ENCODE measurements at places on chromosomes 7 and 10. TPM values are rescaled to one million over a fixed set of nuclear protein-coding genes. Genes with fewer than 3 reads are reported as not detected.

ABCA13 gene
- total RNA-seq: 0.06 TPM

OPN4 gene
- total RNA-seq: not detected

EPO gene
- not detected for total RNA-seq

SPDYE11 gene
- total RNA-seq: not detected

MACROH2A2 gene
- total RNA-seq: 7.4 TPM

KLLN gene
- 0.84 TPM for total RNA-seq

DNA sequence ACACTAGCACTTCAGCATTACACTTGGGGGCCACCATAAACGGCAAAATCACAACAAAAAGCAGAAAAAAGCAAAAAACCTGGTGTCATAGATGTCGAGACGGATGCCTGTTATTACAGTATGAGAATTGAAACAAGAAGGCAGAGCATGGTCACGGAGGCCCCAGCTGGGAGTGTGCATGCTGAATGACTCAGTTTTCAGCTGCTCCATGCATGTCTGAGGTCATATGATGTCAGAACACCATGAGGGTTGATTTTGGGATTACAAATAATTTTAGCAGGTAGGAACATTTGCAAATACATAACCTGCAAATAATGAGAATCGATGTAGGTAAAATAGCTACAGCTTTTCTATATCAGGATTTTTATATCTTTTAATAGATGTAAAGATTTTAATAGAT, 19.1 kb downstream of the ZMYND11 start:
- no peak overlapping the region for H3K27ac ChIP-seq
- no peak for DNase-seq
- H3K36me3 ChIP-seq: peaks cover 13% of the 10 kb centered on the region
- H3K4me1 ChIP-seq: no peaks in the 10 kb centered on the region
- no peaks in the 10 kb centered on the region for H3K27me3 ChIP-seq

DNA sequence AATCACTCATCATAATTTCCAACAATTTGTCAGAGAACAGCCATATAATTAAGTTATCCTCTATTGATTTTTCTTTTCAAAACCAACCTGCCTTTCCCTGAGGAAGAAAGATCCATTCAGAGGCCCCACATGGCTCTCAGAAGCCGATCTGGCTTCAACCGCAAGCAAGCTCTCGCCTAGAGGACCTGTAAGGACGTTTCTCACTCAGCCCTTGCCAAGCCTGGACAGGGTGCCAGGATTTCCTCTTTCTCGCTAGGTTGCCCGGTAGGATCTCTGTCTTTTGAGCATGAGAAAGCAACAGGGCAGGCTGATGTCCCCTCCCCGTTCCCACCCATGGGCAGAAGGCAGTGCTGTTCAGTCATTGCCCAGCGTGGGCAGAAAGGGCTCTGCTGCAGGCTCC, 13.0 kb downstream of the AIFM2 start:
- H3K36me3 ChIP-seq: peaks cover 10% of the 10 kb centered on the region
- no peaks in the 10 kb centered on the region for H3K27me3 ChIP-seq
- no peak overlapping the region for H3K27ac ChIP-seq
- no peak for DNase-seq
- H3K4me3 ChIP-seq: no peak overlapping the region

GRCh38 chr7:46569133-46569465, 648.0 kb upstream of the IGFBP3 start:
- H3K4me3 ChIP-seq: no peak overlapping the region
- no peaks in the 10 kb centered on the region for H3K36me3 ChIP-seq
- H3K27ac ChIP-seq: no peak overlapping the region
- H3K4me1 ChIP-seq: no peaks in the 10 kb centered on the region

- peaks cover 34% of the 10 kb centered on the region for H3K27me3 ChIP-seq
- no peaks in the 10 kb centered on the region for H3K36me3 ChIP-seq
- H3K27ac ChIP-seq: no peak overlapping the region
- no peaks in the 10 kb centered on the region for H3K4me1 ChIP-seq
- H3K4me3 ChIP-seq: no peak overlapping the region
- DNase-seq: no peak
Measured at GRCh38 chr7:317643-318405, 27.9 kb downstream of the FOXL3 start.

- H3K4me3 ChIP-seq: no peak overlapping the region
- H3K27me3 ChIP-seq: no peaks in the 10 kb centered on the region
- no peaks in the 10 kb centered on the region for H3K36me3 ChIP-seq
- no peak for DNase-seq
- no peaks in the 10 kb centered on the region for H3K4me1 ChIP-seq
Measured at GRCh38 chr10:116588995-116589394, 1.8 kb upstream of the PNLIPRP1 start.

DNA sequence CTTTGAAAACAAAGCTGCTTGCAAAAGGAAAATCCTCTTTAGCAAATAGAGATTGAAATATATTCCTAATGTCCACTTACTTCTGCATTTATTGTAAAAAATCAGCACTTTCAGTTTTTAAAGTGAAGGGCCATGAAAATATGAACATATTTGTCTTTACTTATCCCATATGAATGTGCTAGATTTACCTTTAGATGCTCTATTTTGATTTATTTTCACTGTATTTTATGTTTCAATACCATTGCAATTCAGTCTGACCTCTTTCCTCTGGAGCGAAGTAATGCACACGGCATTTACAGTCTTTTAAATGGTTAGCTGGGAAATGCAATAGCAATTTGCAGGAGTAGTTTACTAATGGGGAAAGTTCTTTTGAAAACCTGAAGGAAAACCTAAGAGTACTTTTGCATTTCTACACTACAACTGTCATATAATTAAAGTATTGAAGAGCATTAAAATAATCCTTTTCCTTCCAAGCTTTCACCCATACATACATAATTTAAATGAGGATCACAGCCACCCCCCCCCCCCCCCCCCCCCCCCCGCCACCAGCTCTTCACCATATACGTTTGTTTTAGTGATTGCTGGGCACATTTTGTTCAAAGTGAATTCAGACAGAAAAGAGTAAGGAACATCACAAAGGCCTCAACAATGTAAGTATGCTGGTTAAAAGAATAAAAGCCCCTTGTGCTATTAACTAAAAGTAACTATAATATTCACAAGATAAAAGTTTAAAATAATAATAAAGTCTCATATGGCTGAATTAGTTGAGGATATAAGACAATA, 3.5 kb downstream of the SKIDA1 start:
- H3K27ac ChIP-seq: no peak overlapping the region
- DNase-seq: no peak
- no peaks in the 10 kb centered on the region for H3K36me3 ChIP-seq
- H3K4me1 ChIP-seq: peaks cover 49% of the 10 kb centered on the region
- H3K27me3 ChIP-seq: peaks cover 43% of the 10 kb centered on the region

GRCh38 chr10:122258136-122259074, 12.7 kb upstream of the BTBD16 start:
- no peaks in the 10 kb centered on the region for H3K4me1 ChIP-seq
- no peak for DNase-seq
- no peak overlapping the region for H3K4me3 ChIP-seq
- H3K27ac ChIP-seq: no peak overlapping the region

DNA sequence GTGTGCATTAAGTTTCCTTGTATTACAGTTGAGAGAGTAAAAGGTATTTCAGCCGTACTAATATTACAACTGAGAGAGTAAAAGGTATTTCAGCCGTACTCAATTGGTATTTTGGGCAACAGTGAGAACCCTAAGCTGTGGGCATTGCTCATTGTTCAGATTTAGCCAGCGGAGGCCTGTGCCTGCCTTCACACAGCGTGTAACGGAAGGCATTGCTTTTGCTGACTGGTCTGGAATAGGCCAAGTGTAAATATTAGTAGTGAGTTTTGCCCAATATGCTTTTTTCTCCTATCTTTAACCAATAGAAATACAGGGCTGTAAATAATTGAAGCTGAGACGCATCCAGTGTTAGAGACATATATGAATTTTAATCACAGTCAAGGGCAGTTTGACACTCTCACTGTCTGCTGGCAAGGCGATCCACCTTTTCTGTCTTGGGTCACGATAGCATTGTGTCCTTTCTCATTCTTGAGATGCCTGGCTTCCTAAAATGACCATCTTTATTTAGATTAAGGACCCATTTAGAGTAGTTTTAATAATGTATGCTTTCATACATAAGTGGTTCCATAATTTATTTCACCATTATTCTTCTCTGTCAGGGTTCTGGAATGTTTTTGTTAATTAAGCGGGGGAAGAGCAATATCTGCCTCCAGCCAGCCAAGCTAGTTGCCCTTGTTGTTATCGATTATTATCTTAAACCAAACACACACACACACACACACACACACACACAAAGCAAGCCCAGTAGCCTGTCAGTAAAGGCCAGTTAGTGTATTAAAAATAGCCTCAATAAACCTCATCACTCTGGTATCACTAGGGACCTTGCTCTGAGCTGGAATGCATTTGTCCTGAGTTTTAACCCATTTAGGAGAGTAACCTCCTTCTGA, 130.7 kb downstream of the CELF2 start:
- H3K4me1 ChIP-seq: peaks cover 87% of the 10 kb centered on the region
- H3K27me3 ChIP-seq: no peaks in the 10 kb centered on the region
- no peak for DNase-seq
- no peaks in the 10 kb centered on the region for H3K36me3 ChIP-seq
- peak overlapping the region; percentile 75 for H3K4me3 ChIP-seq
- peak overlapping the region; percentile 97 for H3K27ac ChIP-seq

- no peak overlapping the region for H3K27ac ChIP-seq
- peaks cover 3% of the 10 kb centered on the region for H3K36me3 ChIP-seq
- no peak for DNase-seq
- H3K4me1 ChIP-seq: peaks cover 11% of the 10 kb centered on the region
- H3K4me3 ChIP-seq: no peak overlapping the region
Measured at GRCh38 chr7:1475991-1476390, 16.7 kb upstream of the MICALL2 start.

DNA sequence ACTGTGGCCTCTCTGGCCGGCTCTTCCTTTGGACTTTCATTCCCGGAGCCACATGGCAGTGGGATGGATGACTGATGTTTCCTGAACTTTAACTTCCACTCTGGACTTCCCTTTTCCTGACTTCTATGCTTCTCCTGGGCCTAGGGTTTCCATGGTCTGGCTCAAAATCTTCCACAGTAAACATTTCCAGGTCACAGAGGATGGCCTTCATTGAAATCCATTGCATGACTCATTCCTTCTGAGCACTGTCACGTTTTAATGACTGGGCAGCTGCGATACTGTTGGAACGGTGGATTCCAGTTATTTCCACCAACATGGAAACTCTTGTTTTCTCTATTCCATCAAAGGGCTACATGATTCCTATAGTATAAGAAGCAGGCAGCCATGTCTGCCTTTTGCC, 24.4 kb upstream of the ZNF273 start:
- H3K4me1 ChIP-seq: peaks cover 17% of the 10 kb centered on the region
- peaks cover 24% of the 10 kb centered on the region for H3K27me3 ChIP-seq
- H3K4me3 ChIP-seq: no peak overlapping the region
- H3K27ac ChIP-seq: no peak overlapping the region

GRCh38 chr10:43065234-43065633, 11.6 kb upstream of the RET start:
- H3K4me1 ChIP-seq: no peaks in the 10 kb centered on the region
- no peak overlapping the region for H3K4me3 ChIP-seq
- no peak overlapping the region for H3K27ac ChIP-seq
- no peaks in the 10 kb centered on the region for H3K27me3 ChIP-seq
- no peaks in the 10 kb centered on the region for H3K36me3 ChIP-seq

DNA sequence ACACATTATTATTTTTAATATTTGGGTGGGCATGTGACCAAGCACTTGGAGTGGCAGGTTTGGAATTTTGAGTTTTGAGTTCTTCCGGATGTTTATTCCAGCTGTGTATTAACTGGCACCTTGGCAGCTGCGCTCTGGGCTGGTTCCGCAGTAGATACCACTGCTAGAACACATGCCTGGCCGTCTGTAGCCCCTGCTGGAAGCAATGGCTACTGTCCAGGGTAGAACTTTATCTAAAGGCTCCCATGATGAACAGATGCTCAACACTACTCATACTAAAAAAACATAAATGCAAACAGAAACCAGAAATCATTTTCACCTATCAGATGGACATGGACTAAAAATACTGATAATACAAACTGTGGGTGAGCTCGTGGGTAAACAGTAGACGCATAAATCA, 19.4 kb upstream of the SH3PXD2A start:
- no peaks in the 10 kb centered on the region for H3K27me3 ChIP-seq
- no peak overlapping the region for H3K4me3 ChIP-seq
- H3K27ac ChIP-seq: no peak overlapping the region
- no peak for DNase-seq

GRCh38 chr7:40842641-40843040, 707.8 kb downstream of the SUGCT start:
- H3K27me3 ChIP-seq: no peaks in the 10 kb centered on the region
- no peak overlapping the region for H3K27ac ChIP-seq
- no peaks in the 10 kb centered on the region for H3K4me1 ChIP-seq

DNA sequence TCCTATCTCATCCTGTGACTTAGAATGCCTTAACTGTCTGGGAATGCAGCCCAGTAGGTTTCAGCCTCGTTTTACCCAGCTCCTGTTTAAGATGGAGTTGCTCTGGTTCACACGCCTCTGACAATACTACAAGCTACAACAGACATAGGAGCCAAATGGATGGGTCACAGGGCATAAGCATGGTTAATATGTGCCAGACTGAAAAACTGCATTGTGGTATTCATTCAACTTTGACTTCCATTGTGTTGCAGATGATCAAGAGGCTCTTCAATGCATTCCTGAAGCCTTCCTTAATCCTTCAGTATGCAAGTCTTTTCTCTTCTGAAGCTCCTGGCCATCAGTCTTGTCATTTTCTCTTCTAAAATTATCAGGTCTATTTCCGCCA, 20.3 kb upstream of the RNF32 start:
- H3K36me3 ChIP-seq: peaks cover 14% of the 10 kb centered on the region
- peaks cover 16% of the 10 kb centered on the region for H3K4me1 ChIP-seq
- no peak overlapping the region for H3K27ac ChIP-seq

- H3K4me3 ChIP-seq: no peak overlapping the region
- no peak for DNase-seq
- H3K27me3 ChIP-seq: no peaks in the 10 kb centered on the region
- H3K36me3 ChIP-seq: no peaks in the 10 kb centered on the region
- no peak overlapping the region for H3K27ac ChIP-seq
- no peaks in the 10 kb centered on the region for H3K4me1 ChIP-seq
Measured at GRCh38 chr10:19845503-19846368, 29.5 kb downstream of the PLXDC2 start.

DNA sequence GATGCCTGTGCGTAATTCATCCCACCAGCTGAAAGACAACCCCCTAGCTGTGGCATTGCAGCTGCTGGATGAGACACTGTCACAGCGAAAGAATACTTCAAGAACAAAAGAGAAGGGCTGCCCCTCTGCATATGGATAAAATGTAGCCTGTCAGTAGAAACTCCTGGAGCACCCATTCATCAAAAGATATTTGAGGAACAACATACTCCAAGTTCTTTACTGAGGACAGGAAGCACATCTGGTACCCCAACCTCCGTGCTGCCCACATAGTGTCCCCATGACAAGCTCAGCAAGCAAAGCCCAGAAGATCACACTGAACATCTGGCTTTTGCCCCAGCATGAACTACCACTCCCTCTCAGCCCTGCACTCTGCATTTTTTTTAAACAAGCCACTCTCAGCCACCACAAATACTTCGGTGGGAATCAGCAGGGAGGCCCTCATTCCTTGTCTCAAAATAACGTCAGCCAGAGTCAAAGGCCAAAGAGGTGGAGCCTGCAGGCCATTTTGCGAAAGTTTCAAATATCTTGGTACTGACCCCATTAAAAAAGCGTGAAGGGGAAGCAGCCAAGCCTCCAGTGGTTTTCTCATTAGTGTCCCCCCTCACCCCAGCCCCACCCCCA, 1.7 kb downstream of the CREB3L2 start:
- peaks cover 40% of the 10 kb centered on the region for H3K4me1 ChIP-seq
- peak overlapping the region; percentile 87 for H3K4me3 ChIP-seq
- no peaks in the 10 kb centered on the region for H3K27me3 ChIP-seq
- peaks cover 18% of the 10 kb centered on the region for H3K36me3 ChIP-seq
- no peak overlapping the region for H3K27ac ChIP-seq
- DNase-seq: no peak

GRCh38 chr10:87752566-87752965, 65.5 kb downstream of the ATAD1 start:
- H3K27ac ChIP-seq: no peak overlapping the region
- no peak overlapping the region for H3K4me3 ChIP-seq
- H3K27me3 ChIP-seq: no peaks in the 10 kb centered on the region
- peaks cover 36% of the 10 kb centered on the region for H3K36me3 ChIP-seq
- DNase-seq: no peak
- peaks cover 25% of the 10 kb centered on the region for H3K4me1 ChIP-seq
